Mucosa of descending colon (tissue), 3 donors: ENCODE measurements at places on chromosomes 11 and 22.

DNA sequence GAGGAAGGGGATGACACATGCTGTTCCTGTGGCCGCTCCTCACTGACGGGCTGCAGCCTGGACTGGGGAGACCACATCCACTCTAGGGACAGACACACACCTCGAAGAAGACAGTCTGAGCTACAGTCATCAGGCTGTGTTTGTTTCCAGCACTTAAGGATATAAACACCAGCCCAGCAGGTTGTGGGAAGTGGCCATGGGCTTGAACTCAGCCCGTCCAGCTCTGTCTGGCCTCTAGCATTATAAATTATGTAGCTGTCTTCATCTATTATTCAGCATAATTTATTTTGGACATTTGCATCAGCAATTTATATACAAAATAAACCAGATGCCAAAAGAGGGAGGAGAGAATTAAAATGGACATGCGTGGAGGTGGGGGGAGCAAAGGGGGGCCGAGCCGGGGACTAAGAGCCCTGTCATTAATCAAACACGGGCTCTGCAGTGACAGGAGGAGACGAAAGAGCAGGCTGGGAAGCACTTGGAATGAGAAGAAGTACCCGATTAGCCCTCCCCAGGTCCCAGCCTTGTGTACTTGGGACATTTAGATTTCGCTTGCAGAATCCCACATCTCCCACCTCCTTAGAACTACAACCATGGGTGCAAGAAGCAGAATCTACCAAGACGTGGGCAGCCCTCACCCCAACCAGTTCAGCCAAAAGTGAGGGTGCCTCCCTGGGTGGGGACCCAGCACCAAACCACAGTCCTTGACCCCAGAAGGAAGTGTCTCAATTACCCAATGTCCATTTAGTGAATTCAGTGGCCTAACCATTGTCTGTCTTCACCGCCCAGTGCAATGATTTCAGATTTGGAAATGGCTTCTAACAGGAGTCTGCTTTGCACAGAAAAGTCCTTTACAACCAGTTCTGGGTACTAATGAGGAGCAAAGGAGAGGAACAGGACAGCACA is 309.6 kb downstream of the OPCML start:
- DNase-seq: no peak

- no peak for DNase-seq
Observed at GRCh38 chr11:59678118-59678812, 9.4 kb upstream of the PATL1 start.

DNA sequence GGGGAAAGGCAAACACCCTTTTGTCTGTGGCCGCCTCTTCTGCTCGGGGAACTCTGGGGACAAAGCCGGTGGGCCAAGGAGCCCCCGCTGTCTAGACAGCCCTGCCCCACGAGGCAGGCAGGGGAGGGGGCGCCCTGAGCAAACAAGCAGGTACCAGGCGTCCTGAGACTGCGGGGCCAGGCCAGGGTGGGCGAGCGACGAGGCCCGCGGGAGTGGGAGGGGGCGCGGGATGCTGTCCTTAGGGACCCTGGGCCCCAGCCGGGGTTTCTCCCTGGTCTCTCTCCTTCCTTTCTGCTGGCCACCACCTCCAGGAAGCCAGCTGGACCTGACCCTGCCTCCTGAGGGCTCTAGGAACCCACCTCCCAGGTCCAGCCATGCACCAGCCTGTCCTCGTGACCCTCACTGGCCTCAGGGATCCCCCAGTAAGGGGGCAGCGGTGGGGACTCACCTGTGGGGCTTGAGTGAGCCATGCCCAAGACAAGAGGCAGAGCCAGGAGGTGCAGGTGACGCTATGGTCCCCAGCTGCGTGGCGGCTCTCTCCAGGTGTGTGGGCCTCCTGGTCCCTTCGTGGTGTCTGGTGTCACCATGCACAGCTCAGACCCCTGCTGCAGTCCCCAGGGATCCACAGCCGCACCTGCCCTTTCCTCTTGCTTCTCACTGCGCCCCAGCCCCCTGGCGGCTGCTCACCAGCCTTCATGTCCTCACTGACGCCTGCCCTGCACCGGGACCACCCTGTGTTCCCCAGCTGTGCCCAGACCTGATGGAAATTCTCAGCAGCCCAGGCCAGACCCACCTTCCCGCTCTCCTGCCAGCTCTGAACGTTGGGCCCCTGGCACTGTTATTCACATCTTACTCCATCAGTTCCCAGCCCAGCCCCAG is 26.5 kb upstream of the MUC5AC start:
- no peak for DNase-seq

DNA sequence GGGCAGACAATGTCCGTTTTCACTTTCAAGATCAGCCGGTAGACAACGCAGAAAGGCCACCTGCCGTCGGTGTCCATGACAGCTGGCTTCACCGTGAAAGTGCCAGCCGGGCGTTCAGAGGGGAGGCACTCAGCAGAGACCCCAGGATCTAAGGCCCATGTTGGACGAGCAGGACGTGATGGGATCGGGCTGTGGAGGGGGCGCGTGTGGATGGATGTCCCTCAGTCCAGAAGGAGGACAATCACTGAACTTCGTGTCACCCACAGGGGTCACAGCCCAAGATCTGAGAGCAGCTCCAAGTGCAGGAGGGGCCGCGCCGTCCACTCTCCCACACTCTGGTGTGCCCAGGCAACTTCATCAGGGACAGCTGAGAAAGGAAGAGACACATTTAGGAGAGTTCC is 164.4 kb downstream of the BRD1 start:
- no peak for DNase-seq

DNA sequence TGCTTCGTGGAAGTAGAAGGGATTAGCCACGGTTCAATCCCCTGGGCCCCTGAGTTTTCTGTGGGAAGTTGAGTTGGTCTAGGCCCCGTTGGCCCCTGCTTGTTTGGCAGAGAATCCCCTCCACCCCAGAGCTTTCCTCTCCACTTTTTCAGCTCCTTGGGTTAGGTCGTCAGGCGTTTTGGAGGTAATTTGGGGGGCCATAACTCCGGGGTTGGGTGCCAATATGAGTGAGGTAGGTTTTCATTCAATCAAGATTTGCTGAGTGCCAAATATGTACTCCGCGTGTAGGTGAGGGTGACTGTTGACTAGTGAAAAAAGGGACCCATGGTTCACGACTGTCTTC is 590 bp downstream of the ATG13 start:
- DNase-seq: no peak

DNA sequence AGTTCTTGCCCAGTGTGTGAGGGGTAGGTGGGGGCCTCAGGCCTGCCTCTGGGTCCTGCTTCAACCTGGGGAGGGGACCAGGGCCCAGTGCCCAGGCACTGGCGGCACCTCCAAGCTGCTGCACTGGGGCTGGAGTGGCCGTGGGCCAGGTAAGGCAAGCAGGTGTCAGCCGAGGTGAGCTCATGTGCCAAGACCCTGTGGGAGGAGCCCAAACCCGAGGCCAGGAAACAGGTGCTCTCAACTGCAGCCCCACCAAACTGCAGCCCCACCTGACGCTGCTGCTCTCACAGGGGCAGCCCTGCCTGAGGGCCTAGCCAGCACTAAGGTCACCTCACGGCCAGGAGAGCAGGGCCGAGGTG is 18.1 kb upstream of the GNB1L start:
- DNase-seq: no peak

DNA sequence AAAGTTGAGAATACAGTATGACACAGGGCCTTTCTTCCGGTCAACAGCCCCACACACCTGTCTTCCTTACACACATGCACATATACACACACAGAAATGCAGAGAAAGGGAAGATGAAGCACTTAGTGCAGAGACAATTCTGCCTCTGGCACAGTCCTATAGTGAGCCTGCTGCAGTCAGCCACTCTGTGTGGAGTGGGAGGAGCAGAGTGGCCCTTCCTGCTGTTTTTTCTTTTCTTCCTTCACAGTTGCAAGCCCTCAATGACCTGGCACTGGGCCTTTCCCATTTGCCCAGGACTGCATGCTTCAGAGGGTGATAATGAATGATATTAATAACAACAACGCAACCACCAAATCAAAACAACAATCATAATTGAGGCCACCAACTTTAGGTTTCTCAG is 527.0 kb upstream of the B3GAT1 start:
- DNase-seq: no peak

DNA sequence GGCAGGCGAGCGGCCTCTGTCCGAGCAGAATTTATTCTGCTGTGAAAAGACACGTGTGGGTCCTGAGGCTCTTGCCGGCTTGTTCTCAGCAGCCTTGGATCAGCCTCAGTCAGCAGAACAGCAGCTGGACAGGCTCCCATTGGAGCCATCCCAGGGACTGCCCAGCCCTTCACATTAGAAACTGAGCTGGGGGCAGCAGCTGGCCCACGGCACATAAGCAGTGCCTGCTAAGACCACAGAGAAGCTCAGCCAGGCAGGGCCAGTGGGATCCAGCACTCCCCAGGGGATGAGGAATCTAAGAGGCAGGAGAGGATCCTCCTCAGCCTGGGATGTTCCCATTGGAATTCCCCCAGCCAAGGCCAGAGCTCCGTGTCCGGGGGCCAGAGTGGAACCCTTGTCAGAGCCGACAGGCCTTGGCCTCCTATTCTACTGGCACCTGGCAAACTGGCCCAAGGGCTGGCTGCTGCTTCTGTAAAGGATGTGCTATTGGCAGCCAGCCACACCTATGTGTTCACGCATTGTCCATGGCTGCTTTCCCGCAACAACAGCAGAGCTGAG is 18.2 kb downstream of the RTN4R start:
- DNase-seq: no peak

DNA sequence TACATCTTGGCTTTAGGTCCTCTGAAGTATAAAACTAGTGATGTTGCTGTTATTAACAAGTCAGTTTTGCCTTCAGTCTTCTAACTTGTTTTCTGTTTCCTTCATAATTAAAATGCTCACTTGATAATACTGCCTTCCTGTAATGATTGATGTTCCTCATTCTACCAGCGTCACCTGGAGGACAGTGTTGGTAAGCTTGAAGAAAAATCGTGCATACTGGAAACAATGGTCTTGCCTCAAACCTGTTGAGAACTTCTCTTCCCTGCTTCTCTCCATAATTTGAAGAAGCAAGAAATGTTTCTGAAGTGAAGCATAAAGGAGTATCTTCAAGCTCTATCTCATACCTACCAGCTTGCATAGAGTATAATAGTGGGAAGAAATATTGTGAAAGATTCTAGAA is 3.0 kb downstream of the YWHAH start:
- peak; percentile 76 for DNase-seq

GRCh38 chr11:78469896-78470295 is 52.3 kb upstream of the GAB2 start:
- no peak for DNase-seq

- no peak for DNase-seq
Observed at GRCh38 chr22:27502327-27502726, 299.2 kb downstream of the MN1 start.

DNA sequence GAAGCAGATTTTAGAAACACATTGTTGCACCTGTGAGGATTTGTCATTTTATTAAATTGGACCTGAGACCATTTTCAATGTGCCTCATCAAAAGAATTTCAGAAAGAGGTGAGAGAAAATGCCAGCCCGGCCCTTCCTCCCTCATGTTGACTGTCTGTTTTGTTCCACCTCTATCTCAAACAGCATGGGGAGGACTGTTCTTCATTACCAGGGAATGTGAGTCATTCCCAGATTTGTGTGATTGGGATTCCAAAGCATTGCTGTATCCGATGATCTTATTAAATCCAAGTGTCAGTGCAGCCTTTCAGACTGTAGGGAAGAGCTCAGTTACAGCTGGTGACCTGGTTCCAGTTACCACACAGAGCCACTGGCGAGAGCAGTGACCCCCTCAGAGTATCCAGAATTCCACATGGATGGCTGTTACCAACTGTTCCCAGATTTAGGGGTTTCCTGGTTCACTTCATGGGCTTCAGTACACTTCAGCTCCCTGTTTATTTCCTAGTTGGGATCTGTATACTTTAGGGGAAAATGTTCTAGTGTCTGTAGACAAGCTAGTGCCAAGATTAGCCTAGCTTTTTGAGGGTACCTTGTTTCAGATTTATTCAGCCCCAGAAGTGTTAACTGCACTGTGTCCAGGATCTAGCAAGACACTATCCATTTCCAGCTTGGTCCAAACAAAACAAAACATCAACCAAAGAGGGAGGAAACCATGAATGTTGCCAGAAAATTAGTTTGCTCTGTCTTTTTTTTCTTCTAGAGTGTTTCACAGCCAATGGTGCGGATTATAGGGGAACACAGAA is 20.9 kb downstream of the KREMEN1 start:
- no peak for DNase-seq

DNA sequence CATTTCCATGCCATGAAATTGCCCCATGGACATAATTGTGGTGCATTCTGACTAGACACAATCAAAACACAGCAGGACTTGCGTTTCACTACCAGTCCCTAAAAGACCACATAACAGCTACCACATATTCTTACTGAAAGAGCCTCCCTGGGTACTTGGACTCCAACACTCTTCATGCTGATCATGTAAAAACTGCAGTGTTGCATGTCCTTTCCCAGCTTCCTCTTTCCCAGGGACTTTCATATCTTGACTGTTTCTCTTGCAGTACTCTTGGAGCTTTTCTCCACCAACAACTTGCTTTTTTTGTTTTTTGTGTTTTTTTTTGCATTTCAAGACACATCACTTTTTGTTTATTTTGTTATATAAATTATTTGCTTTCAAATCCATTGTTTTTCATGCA is 22.9 kb downstream of the MS4A6E start:
- DNase-seq: no peak

DNA sequence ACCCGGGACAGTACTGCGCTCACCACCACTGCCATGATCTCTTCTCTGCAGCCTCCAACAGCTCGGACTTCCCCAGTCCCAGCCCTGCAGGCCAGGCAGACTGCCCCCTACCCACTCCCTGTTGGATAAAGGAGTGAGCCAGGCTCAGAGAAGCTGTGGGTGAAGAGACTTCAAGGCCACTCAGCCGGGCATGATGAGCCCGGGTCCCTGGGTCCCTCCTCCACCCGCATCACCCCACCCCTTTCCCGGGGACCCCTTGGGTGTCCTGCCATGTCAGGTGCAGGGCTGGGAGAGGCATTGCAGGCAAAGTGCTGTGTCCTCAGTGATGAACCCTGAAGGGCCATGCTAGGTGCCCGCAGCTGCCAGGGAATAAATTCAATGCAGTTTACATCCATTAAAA is 14.5 kb downstream of the LSP1 start:
- peak; percentile 20 for DNase-seq

GRCh38 chr22:39970742-39971141 is 10.5 kb downstream of the TMA7B start:
- no peak for DNase-seq

DNA sequence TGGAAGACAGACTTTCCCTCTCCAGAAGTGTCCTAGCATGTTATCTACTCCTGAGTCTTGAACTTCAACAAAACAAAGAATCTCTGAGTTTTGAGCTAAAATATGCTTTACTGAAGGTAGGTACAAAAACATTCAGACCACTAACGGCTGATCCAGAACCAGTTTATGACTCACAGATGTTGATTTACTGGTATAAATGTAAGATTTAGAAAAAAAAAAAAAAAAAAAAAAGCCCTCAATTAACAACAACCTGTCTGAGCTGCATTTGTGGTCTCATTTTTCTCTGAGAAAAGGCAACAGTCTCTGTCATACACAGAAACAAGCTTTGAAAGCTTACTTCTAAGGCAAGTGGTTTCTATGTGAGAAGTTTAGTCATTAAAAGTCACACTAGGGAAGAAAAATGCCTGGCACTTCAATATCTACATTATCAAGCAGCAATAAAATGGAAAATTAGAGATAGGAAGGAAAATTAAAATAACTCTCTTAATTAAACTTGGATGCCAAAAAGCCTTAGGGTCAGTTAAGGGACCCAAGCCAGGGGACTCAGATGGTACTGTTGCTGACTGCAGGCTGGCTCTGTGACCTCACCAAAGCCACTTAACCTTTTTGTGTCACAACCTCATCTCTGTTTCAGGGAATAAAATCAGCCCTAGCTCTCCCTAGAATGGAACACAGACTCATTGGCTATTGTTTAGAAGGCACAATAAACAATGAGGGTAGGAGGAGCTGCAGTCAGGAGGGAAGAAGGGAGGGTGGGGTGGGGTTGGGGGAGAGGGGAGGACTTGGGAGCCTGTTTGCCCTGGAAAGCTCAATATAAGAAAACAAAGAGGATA is 61.7 kb downstream of the ETS1 start:
- no peak for DNase-seq
